ENCODE measurements at places on chromosomes 11 and 22.

DNA sequence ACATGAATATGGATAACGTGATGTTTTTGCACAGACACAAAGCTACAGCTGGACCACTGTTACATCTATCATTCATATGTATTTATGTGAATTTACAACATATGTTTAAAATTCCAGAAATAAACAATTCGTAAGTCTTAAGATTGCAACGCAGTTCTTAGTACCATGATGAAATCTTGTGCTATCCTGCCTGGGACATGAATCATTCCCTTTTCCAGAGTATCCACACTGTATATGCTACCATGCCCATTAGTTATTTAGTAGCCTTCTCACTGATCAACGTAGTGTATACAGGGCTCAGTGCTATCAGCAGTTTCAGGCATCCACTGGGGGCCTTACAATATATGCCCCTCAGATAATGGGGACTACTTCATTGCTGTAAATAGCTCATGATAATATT lies 4.3 kb downstream of the ATL3 start:
- no peak for DNase-seq

- DNase-seq: no peak
Observed at GRCh38 chr11:91922846-91923245, 301.8 kb upstream of the FAT3 start.

DNA sequence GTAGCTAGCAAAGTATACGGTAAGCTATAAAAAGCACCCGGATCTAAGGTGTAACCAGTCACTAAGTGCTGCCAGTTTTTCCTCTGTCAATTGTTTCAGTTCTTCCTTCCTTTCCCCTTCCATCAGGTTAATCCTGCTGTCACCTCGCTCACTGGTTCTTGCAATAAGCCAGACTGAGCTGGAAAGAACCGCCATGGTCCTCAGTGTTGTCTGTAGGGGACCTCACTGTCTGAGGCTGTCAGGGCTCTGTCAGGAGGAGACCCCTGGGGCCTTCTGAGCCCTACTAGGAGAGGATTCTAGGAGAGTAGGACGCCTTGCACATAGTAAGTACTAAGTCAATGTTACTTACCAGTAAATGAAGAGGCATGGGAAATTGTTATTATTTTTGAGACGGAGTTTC lies 1.4 kb upstream of the TBC1D22A start:
- no peak for DNase-seq

GRCh38 chr11:130192845-130193267 lies 33.3 kb downstream of the ST14 start:
- no peak for DNase-seq

GRCh38 chr11:123430721-123431497 lies 840 bp downstream of the GRAMD1B start:
- DNase-seq: peak; percentile 60
